ENCODE measurements at places on chromosomes 5 and 9. TPM values are rescaled to one million over a fixed set of nuclear protein-coding genes. Genes with fewer than 3 reads are reported as not detected.

GRCh38 chr5:120958877-120959485 lies 494.9 kb downstream of the PRR16 start:
- no peaks in the 10 kb centered on the region for H3K27me3 ChIP-seq
- H3K4me3 ChIP-seq = no peak overlapping the region
- H3K36me3 ChIP-seq = no peaks in the 10 kb centered on the region
- no peak overlapping the region for H3K27ac ChIP-seq
- H3K4me1 ChIP-seq = no peaks in the 10 kb centered on the region

GRCh38 chr5:165334201-165334600 lies 1828.8 kb downstream of the MAT2B start:
- no peak for DNase-seq
- H3K27me3 ChIP-seq = no peaks in the 10 kb centered on the region
- no peaks in the 10 kb centered on the region for H3K36me3 ChIP-seq
- H3K4me1 ChIP-seq = no peaks in the 10 kb centered on the region

DNA sequence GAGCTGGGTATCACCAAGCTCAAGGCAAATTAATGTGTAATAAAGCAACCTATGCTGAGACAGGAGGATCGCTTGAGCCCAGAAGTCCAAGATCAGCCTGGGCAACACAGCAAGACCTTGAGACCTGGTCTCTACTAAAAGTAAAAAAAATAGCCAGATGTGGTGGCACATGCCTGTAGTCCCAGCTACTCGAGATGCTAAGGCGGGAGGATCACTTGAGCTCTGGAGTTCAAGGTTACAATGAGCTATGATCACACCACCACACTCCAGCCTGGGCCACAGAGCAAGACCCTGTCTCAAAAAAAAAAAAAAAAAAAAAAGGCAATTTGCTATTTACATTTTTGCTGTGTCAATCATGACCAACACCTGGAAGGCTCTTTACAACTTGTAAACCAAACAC lies 5.2 kb downstream of the STRBP start:
- no peak for DNase-seq
- H3K36me3 ChIP-seq = no peaks in the 10 kb centered on the region

- H3K4me3 ChIP-seq = no peak overlapping the region
- no peak for DNase-seq
- peaks cover 8% of the 10 kb centered on the region for H3K4me1 ChIP-seq
- H3K27ac ChIP-seq = no peak overlapping the region
Observed at GRCh38 chr9:73810585-73811215, 659.0 kb downstream of the ANXA1 start.

DNA sequence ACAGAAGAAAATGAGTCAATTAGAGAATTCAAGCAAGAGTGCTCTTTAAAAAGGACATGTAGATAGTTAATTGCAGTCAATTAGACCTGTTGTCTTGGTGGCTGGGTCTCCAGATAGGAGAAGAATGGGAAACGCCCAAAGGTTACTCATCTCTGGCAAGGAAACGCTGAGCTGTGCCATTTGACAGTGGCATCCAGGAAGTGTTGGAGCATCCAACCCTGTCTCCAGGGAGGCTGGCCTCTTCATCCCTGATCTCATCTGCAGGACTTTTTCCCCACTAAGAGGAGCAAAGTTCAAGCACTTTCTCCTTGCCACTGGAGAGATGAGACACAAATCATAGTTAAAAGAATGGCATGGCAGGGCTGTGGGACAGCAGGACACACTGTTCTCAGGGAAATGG lies 111.7 kb upstream of the MSX2 start:
- no peaks in the 10 kb centered on the region for H3K4me1 ChIP-seq
- no peaks in the 10 kb centered on the region for H3K27me3 ChIP-seq
- H3K4me3 ChIP-seq = no peak overlapping the region
- DNase-seq = no peak
- no peaks in the 10 kb centered on the region for H3K36me3 ChIP-seq
- no peak overlapping the region for H3K27ac ChIP-seq

GRCh38 chr5:154972476-154973080 lies 31.7 kb downstream of the MRPL22 start:
- peaks cover 18% of the 10 kb centered on the region for H3K4me1 ChIP-seq
- H3K27ac ChIP-seq = no peak overlapping the region
- peaks cover 15% of the 10 kb centered on the region for H3K36me3 ChIP-seq
- H3K4me3 ChIP-seq = no peak overlapping the region
- DNase-seq = peak; percentile 60

DNA sequence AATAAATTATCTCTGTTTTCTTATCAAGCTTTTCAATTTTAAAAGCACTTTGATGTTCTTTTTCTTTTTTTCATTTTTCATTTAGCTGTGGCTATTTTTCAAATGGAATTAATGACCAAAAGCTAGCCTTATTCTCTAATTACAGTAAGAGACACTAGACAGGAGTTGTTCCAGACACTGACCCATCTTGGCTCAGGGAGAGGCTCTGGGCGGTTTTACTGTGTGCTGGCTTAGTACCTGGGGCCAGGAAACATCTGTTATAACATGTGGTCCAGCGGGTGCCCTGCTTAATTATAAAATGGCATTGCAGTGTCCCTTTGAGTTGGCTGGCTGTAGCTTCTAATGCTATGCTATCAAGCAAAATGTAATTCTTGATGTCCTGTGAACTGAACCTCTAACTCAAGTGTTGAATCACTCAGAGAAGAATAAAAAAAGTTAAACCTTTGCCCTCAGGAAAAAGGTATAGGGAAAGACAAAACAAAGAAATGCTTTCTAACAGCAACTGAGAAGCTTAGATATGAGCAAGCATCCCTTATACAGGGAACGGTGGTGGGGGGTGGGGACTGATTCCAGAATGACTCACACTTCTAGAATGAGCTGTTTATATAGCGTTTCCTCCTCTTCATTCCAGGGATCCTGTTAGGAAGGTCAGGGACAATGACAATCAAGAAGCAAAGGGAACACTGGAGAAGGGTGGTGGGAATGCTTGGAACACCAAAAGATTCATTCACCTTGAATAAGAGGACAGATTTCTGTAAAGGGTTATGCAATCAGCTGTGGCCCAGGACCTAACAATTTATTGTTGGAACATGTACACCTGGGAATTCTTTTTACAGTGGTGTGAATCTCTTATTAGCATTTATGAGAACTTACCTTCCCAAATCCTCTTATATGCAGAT lies 58.7 kb upstream of the NFIB start:
- peak; percentile 54 for DNase-seq
- H3K36me3 ChIP-seq = no peaks in the 10 kb centered on the region
- no peaks in the 10 kb centered on the region for H3K27me3 ChIP-seq
- peak overlapping the region; percentile 51 for H3K4me3 ChIP-seq

GRCh38 chr5:132364319-132364718 lies 5.2 kb upstream of the SLC22A5 start:
- H3K27ac ChIP-seq = no peak overlapping the region
- H3K36me3 ChIP-seq = no peaks in the 10 kb centered on the region
- H3K4me3 ChIP-seq = no peak overlapping the region
- H3K27me3 ChIP-seq = peaks cover 3% of the 10 kb centered on the region
- DNase-seq = no peak

GRCh38 chr5:50886657-50887345 lies 220.4 kb downstream of the PARP8 start:
- peak; percentile 6 for DNase-seq
- H3K36me3 ChIP-seq = no peaks in the 10 kb centered on the region
- H3K27ac ChIP-seq = no peak overlapping the region
- no peak overlapping the region for H3K4me3 ChIP-seq
- peaks cover 8% of the 10 kb centered on the region for H3K4me1 ChIP-seq
- H3K27me3 ChIP-seq = no peaks in the 10 kb centered on the region

DNA sequence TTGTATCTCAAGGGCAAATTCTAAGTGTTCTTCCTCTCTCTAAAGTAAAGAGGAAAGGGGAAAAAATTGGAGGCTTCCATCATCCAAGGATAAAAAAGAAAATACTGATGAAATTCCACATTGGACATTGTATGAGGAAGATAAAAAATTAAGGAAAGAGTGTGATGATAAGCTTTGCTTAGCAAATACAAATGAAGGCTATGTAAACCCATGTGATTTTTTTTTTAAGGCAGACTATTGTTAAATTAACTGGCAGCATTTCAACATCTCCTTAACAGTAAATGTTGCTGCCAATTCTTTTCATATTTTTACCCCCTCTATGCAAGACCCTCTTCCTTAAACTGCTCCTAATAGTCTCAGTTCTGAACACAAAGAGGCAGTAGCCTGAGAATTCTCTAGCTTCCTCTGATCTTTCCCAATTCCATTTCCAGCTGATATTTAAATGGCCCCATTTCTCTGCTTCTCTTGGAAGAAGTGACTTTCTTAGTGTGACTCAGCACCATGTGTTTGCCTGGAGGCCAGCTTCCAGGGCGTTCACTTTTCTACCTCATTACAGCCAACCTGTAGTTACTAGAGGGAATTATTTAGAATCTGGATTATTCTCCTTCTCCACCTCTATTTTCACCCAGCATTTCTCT lies 159.7 kb downstream of the TLE1 start:
- no peaks in the 10 kb centered on the region for H3K27me3 ChIP-seq
- H3K4me1 ChIP-seq = peaks cover 8% of the 10 kb centered on the region
- no peak for DNase-seq
- no peaks in the 10 kb centered on the region for H3K36me3 ChIP-seq
- H3K27ac ChIP-seq = no peak overlapping the region

GRCh38 chr5:134989266-134989830 lies 21.6 kb downstream of the CATSPER3 start:
- no peak overlapping the region for H3K4me3 ChIP-seq
- H3K27ac ChIP-seq = no peak overlapping the region
- no peaks in the 10 kb centered on the region for H3K27me3 ChIP-seq
- DNase-seq = no peak

GRCh38 chr5:101678481-101679193 lies 617.4 kb downstream of the SLCO4C1 start:
- DNase-seq = peak; percentile 81
- no peaks in the 10 kb centered on the region for H3K36me3 ChIP-seq
- H3K4me1 ChIP-seq = peaks cover 4% of the 10 kb centered on the region
- H3K4me3 ChIP-seq = no peak overlapping the region

- H3K36me3 ChIP-seq = no peaks in the 10 kb centered on the region
- no peak overlapping the region for H3K27ac ChIP-seq
- DNase-seq = no peak
- no peak overlapping the region for H3K4me3 ChIP-seq
- H3K27me3 ChIP-seq = no peaks in the 10 kb centered on the region
Observed at GRCh38 chr5:95690333-95690732, 7.5 kb upstream of the SPATA9 start.

CDC20B gene
- not detected for total RNA-seq

CAMK4 gene
- 34.5 TPM for total RNA-seq

BARX1 gene
- 0.51 TPM for total RNA-seq

SPINK6 gene
- total RNA-seq = not detected

ERGIC1 gene
- 67.1 TPM for total RNA-seq

SLC46A2 gene
- not detected for total RNA-seq

C9 gene
- not detected for total RNA-seq

JAK2 gene
- 9.4 TPM for total RNA-seq

All from endothelial cell (in vitro differentiated cells).